Nephron progenitor cell (in vitro differentiated cells): ENCODE measurements at places on chromosomes 1 and 21.

DNA sequence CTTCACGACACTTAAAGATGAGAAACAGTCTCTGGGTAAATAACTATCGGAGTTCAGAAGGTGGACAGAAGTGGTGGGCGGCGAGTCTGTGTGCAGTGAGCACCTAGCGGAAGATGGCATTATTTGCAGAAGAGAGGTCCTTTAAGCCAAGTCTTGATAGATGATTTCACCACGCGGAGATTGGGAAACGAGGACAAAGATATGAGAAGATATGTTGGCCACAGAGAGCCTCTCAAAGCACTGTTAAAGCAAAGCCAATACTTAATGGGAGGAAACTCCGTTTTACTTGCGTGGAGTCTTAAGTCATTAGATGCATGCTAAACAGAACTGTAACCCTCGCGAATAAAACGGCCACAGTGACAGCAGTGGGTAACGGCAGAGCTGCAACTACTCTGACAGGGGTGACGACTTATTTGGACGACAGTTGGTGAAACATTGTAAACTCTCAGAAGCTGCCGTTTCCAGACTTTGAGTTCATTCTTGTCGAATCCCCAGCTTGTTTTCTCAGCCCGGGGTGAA is 577 bp upstream of the CEP350 start:
- peaks cover 29% of the 10 kb centered on the region for H3K4me1 ChIP-seq
- peak overlapping the region; percentile 99 for H3K4me3 ChIP-seq
- H3K36me3 ChIP-seq: no peaks in the 10 kb centered on the region
- DNase-seq: peak; percentile 12
- H3K27me3 ChIP-seq: peaks cover 4% of the 10 kb centered on the region

DNA sequence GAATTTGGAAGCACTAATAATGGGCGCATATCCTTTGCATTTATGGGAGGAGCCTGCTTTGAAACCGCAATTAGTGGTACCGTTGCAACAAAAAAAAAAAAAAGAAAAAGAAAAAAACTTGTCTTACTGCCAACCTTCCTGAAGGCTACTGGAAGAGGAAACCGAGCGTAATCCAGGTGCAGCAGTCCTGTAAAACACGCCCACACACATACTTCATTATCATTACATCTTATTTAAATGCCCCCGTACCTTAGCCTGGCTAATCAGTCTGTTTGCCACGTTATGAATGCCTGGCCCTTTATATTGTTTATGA is 686 bp upstream of the ZNF281 start:
- peaks cover 7% of the 10 kb centered on the region for H3K27me3 ChIP-seq
- H3K36me3 ChIP-seq: peaks cover 42% of the 10 kb centered on the region
- no peak for DNase-seq
- H3K4me3 ChIP-seq: peak overlapping the region; percentile 99
- H3K4me1 ChIP-seq: peaks cover 64% of the 10 kb centered on the region
- no peak overlapping the region for H3K27ac ChIP-seq

- peak; percentile 31 for DNase-seq
- peaks cover 19% of the 10 kb centered on the region for H3K36me3 ChIP-seq
- H3K27ac ChIP-seq: no peak overlapping the region
- peaks cover 46% of the 10 kb centered on the region for H3K4me1 ChIP-seq
- no peak overlapping the region for H3K4me3 ChIP-seq
Measured at GRCh38 chr1:52552236-52552504, 722 bp downstream of the TUT4 start.

DNA sequence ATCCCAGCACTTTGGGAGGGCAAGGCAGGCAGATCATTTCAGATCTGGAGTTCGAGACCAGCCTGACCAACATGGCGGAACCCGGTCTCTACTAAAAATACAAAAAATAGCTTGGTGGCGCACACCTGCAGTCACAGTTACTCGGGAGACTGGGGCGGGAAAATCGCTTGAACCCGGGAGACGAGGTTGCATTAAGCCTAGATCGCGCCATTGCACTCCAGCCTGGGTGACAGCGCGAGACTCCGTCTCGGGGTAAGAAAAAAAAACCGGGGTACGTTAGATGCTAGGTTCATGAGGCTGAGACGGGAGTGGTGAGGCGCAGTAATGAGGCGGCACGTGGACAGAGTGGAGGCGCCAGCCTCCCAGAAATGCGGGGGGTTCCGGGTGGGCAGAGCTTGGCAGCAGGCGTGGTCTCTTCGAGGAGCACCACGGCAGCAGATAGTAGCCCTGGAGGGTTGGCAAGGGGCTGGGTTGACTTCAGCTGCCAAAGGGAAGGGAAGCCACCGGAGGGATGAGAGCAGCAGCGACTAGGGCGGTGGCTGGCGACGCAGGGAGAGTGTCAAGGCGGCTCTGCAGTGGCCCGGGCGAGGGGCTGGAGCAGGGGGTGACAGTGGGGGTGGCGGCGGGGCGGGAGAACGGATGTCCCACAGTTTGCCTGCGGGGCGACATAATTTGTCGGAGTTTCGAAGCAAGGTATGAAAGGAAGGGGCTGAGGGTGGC is 832 bp downstream of the MRPL20 start:
- peaks cover 2% of the 10 kb centered on the region for H3K27me3 ChIP-seq
- H3K4me3 ChIP-seq: peak overlapping the region; percentile 92
- no peak for DNase-seq
- H3K4me1 ChIP-seq: peaks cover 51% of the 10 kb centered on the region
- peak overlapping the region; percentile 96 for H3K27ac ChIP-seq
- H3K36me3 ChIP-seq: peaks cover 38% of the 10 kb centered on the region

GRCh38 chr1:183195142-183195574 is 9.1 kb downstream of the LAMC2 start:
- peaks cover 7% of the 10 kb centered on the region for H3K27me3 ChIP-seq
- no peak overlapping the region for H3K27ac ChIP-seq
- H3K4me1 ChIP-seq: peaks cover 50% of the 10 kb centered on the region
- H3K36me3 ChIP-seq: no peaks in the 10 kb centered on the region

DNA sequence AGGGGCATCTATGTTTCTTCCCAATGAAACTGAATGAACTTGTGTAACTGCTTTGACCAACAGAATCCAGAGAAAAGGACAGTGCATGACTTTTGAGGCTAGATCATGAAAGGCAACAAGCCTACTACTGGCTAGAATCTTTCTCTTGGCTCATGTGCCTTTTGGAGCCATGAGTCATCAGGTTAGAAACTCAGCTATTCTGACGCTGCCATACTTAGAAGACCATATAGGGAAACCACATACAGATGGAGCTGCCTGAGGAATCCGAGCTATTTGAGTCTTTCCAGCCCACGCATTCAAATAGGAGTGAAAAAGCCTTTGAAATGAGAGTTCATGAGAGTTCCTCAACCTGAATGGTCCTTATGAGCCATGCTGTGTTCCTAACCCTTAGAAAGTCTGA is 738.5 kb upstream of the CHRM3 start:
- peaks cover 32% of the 10 kb centered on the region for H3K4me1 ChIP-seq
- H3K27me3 ChIP-seq: no peaks in the 10 kb centered on the region

DNA sequence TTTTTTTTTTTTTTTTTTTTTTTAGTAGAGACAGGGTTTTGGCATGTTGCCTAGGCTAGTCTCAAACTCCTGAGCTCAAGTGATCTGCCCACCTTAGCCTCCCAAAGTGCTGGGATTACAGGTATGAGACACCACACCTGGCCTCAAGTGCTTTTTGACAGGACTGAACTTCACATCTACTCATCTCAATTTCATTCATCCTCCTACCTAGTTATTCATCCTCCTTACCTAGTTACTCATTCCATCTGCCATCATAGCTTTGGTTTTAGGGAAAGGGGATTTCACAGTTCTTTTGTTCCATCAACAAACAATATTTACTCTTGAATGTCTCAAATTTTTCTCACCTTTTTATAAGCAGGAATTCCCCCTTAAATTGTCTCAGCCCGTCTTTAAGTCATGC is 38.6 kb upstream of the RALGPS2 start:
- no peaks in the 10 kb centered on the region for H3K36me3 ChIP-seq
- no peak overlapping the region for H3K27ac ChIP-seq
- H3K4me1 ChIP-seq: no peaks in the 10 kb centered on the region
- DNase-seq: no peak
- no peaks in the 10 kb centered on the region for H3K27me3 ChIP-seq
- no peak overlapping the region for H3K4me3 ChIP-seq

DNA sequence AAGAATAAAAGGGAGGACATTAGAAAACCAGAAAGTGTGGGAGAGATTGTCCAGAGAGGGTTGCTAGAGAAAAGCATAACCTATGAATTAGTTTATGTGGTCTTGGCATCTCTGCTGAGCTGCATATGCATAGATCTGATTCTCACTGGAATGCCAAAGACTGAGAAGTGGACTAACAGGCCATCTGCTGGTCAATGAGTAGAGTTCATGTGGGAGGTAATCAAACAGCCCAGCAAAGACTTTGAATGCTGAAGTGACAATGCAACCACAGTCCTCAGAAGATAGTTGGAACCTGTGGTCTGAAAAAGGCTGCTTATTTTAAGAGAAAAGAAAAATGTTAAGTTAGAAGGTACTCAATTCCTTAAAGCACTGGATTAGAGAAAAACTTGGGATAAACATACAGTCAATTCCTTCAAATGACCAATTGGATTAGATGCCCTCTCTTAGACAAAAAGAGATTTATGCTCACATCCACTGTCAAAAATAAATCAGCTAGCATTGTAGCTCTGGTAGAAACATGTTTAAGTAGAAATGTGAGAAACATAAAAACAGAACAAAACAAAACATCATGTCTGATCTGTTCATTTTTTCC is 382.8 kb downstream of the AMY1C start:
- no peaks in the 10 kb centered on the region for H3K36me3 ChIP-seq
- H3K4me3 ChIP-seq: no peak overlapping the region
- peak; percentile 17 for DNase-seq
- peaks cover 39% of the 10 kb centered on the region for H3K4me1 ChIP-seq
- H3K27ac ChIP-seq: no peak overlapping the region
- no peaks in the 10 kb centered on the region for H3K27me3 ChIP-seq

DNA sequence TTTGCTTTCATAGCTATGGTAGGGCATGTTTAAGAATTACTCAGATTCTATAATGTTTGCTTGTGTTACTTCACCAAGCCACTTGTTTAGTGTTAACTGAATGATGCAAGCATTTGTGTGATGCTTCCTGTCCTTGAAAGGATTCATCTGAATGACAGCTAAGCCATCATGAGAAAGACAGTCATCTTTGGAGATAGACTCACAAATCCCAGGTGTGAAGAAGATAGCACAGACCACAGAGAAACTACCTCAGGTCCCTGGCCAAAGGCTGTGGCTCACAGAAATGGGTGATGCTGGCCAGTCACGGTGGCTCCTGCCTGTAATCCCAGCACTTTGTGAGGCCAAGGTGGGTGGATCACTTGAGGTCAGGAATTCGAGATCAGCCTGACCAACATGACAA is 321.4 kb downstream of the DPYD start:
- no peaks in the 10 kb centered on the region for H3K36me3 ChIP-seq
- H3K27me3 ChIP-seq: no peaks in the 10 kb centered on the region
- H3K27ac ChIP-seq: no peak overlapping the region
- DNase-seq: no peak

GRCh38 chr21:16085421-16085820 is 355.6 kb downstream of the USP25 start:
- H3K27me3 ChIP-seq: no peaks in the 10 kb centered on the region
- DNase-seq: no peak
- no peak overlapping the region for H3K27ac ChIP-seq
- H3K4me3 ChIP-seq: no peak overlapping the region
- no peaks in the 10 kb centered on the region for H3K36me3 ChIP-seq

GRCh38 chr1:177065430-177065829 is 99.1 kb downstream of the ASTN1 start:
- no peak overlapping the region for H3K27ac ChIP-seq
- peaks cover 6% of the 10 kb centered on the region for H3K36me3 ChIP-seq
- H3K4me1 ChIP-seq: peaks cover 14% of the 10 kb centered on the region
- peaks cover 9% of the 10 kb centered on the region for H3K27me3 ChIP-seq
- H3K4me3 ChIP-seq: no peak overlapping the region

- peaks cover 28% of the 10 kb centered on the region for H3K27me3 ChIP-seq
- no peak overlapping the region for H3K4me3 ChIP-seq
- H3K36me3 ChIP-seq: peaks cover 7% of the 10 kb centered on the region
- DNase-seq: no peak
- H3K27ac ChIP-seq: no peak overlapping the region
Measured at GRCh38 chr1:158145173-158145719, 35.4 kb upstream of the CD1D start.

GRCh38 chr1:184716158-184716557 is 38.5 kb downstream of the EDEM3 start:
- H3K27ac ChIP-seq: no peak overlapping the region
- DNase-seq: no peak
- H3K4me1 ChIP-seq: no peaks in the 10 kb centered on the region
- H3K27me3 ChIP-seq: peaks cover 2% of the 10 kb centered on the region
